ENCODE measurements at places on chromosomes 1 and 21. TPM values are rescaled to one million over a fixed set of nuclear protein-coding genes. Genes with fewer than 3 reads are reported as not detected.

The CD52 gene
- total RNA-seq = not detected

The OLFML2B gene
- total RNA-seq = 14.5 TPM

The WNT2B gene
- 1.8 TPM for total RNA-seq

The SMPDL3B gene
- total RNA-seq = 0.09 TPM

The COL24A1 gene
- total RNA-seq = 0.27 TPM

The C1orf74 gene
- 2.4 TPM for total RNA-seq

The OVAAL gene
- total RNA-seq = not detected

The SPRR2D gene
- total RNA-seq = not detected

The TGFBR3 gene
- 118 TPM for total RNA-seq

The COL6A1 gene
- 1,082 TPM for total RNA-seq

The EPHA8 gene
- not detected for total RNA-seq

The OR2L8 gene
- total RNA-seq = not detected

The CBR3 gene
- 29.4 TPM for total RNA-seq

The USF1 gene
- 36.2 TPM for total RNA-seq

The F13B gene
- total RNA-seq = not detected

The CELA3B gene
- not detected for total RNA-seq

The CNR2 gene
- total RNA-seq = under 0.01 TPM

The OR2T11 gene
- not detected for total RNA-seq

The INSRR gene
- total RNA-seq = not detected

The SLC1A7 gene
- 3.8 TPM for total RNA-seq

The KRTAP19-1 gene
- not detected for total RNA-seq

The GBP4 gene
- total RNA-seq = 3.7 TPM

The TLCD4 gene
- total RNA-seq = 0.25 TPM

The SYT6 gene
- not detected for total RNA-seq

The SELENBP1 gene
- 70.5 TPM for total RNA-seq

The ZNF593OS gene
- not detected for total RNA-seq

The SFN gene
- not detected for total RNA-seq

The SPAG17 gene
- 0.09 TPM for total RNA-seq

The ITGB2 gene
- 0.09 TPM for total RNA-seq

The IFNAR2 gene
- total RNA-seq = 6.0 TPM
